ENCODE measurements at places on chromosomes 1 and 21. TPM values are rescaled to one million over a fixed set of nuclear protein-coding genes. Genes with fewer than 3 reads are reported as not detected.

DCDC2B gene
- not detected for total RNA-seq

LAX1 gene
- total RNA-seq = 1.6 TPM

ZNF648 gene
- 0.53 TPM for total RNA-seq

ADGRB2 gene
- 5.2 TPM for total RNA-seq

DNA sequence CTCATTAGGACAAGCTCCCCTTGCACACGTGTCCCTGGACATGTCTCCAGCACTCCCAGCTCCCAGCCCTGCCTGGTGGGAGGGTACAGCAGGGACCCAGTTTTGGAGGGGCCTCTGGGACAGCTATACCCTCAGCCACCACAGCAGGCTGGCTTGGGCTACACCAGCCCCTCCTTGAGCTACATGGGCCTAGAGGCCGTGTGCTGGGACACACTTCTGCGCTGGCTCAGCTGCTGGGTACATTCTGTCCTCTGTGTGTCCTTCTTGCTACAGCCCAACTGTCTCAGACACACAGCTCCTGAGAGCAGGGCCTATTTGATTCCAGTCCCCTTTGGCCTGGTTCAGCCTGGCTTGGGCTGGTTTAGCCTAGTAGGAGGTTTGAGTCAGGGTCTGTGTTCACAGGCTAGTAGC is 26.7 kb downstream of the DMAP1 start:
- DNase-seq = no peak

DNA sequence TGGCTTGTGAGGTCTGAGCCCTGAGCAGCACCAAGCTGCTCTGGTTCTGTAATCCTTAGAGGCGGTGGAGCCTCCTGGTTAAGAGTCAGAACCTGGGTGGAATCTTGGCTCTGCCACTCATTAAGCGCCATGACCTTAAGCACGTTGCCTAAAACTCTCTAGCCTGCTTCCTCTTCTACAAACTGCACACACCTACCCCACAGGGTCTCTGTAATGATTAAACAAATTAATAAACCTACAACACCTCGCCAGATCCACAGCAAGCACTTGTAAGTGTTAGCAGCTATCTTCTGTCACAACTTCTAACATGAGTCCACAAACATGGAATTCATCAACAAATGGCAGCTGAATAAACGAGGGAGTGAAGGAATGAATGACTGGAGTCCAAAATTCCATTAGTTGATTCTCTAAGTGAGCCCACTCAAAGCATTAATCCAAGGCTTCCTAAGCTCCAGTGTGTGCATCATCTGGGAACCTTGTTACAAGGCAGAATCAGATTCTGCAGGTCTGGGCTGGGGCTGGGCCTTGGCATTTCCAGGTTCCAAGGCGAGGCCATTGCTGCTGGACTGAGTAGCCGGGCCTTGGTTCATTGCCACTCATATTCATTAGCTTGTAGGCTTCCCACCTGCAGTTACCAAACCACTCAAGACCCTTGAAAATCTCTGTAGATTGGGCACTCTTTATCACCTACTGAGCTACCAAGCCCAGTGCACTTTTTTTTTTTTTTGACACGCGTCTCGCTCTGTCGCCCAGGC is 168.6 kb downstream of the HIVEP3 start:
- DNase-seq = no peak

GRCh38 chr1:33575324-33575879 is 103.0 kb downstream of the ZSCAN20 start:
- DNase-seq = no peak

- no peak for DNase-seq
Observed at GRCh38 chr1:241808265-241808664, 39.7 kb upstream of the EXO1 start.

GRCh38 chr1:36008546-36009197 is 75.2 kb upstream of the TEKT2 start:
- DNase-seq = no peak

DNA sequence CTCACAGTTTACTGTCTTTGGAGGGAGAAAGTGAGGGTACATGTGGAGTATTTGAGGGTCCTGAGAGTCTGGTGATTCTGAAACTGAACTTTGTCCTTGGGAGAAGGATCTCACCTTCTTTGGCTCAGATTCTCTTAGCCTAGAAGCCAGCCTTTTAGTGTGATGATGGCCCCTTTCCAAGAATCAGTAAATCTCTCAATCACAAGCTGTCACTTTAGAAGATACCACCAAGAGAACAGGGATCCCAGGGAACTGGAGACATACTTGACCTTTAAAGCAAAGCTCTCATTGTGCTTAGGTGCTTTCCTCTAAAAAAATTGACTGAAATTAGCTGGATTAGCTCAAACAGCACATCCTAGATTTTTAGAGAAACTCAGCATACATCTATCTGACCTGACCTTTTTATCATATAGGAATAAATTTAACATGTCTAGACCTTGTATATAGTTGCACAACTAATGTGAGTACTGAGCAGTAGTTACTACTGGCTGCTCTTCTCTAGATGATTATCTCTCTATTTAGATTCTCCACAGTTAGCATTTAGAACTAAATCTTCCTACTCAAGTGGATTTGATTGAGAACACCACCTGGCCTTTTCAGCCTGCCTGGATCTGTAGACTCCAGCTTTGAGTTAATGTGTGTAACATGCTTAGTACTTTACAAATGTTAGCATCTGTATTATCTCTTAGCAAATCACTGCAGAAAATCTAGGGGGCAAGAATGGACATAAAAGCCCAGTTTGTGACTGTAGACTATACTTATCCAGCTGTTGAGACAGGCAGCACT is 157.7 kb downstream of the MAST2 start:
- no peak for DNase-seq

- no peak for DNase-seq
Observed at GRCh38 chr1:219130366-219130935, 43.2 kb upstream of the LYPLAL1 start.

All from sciatic nerve (tissue), 2 donors.